ENCODE measurements at places on chromosomes 6 and 20.

DNA sequence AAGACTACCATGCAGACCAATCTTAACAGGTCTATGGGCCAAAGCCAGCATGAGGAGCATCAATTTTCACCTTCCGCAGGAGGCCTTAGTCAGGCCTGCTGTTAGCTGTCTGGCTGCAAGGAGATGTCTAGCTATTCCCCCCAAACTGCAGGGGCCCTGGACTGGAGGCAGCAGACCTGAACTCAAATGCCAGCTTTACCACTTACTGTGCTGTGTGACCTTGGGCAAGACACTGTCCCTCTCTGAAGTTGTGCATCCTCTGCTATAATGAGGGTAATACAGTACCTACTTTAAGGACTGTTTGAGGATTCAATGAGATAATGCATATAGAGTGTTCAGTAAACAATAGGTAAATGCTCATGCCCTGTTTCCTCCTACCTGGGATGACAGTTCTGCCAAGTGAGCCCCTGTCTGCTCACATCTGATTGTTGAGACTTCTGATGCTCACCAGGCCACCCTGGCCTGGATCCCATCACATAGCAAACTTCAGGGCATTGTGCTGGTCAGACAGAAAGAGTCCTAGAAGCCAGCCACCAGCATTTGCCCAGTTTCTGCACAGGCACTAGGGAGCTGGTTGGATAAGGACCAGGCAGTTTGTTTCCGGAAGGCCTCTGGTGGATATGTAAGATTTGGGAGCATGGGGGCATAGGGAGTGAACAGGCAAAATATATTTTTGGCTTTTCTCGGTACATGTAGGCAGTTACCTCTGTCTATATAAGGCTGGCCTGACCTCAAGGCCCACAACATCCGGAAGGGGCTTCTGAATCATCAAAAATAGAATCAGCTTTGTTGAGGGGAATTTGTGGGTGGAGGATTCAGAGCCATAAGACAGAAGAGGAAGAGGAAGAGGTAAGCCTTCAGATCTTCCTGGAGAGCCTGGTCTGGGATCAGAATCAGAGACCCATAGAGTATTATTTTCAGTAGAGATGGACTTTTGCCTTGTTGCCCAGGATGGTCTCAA lies 2.3 kb upstream of the OCSTAMP start:
- DNase-seq: no peak

GRCh38 chr6:149890629-149891045 lies 7.3 kb downstream of the RAET1E start:
- DNase-seq: no peak

GRCh38 chr20:64045346-64046011 lies 4.0 kb downstream of the SOX18 start:
- no peak for DNase-seq

GRCh38 chr20:51800872-51801121 lies 1.5 kb downstream of the SALL4 start:
- DNase-seq: no peak

Measured in stimulated activated CD8-positive, alpha-beta memory T cell treated with anti-CD3 and anti-CD28 coated beads, Interleukin-15, amount 100 ng/mL, for 1 hour (primary cell).